ENCODE measurements at places on chromosomes 1 and 21. TPM values are rescaled to one million over a fixed set of nuclear protein-coding genes. Genes with fewer than 3 reads are reported as not detected.

HHAT gene
- total RNA-seq = 3.9 TPM

SLC27A3 gene
- total RNA-seq = 4.4 TPM

RSPH1 gene
- total RNA-seq = not detected

CLCNKA gene
- total RNA-seq = 0.08 TPM

OR6N1 gene
- total RNA-seq = not detected

BRINP2 gene
- not detected for total RNA-seq

Data from smooth muscle cell of the coronary artery (primary cell).